Stimulated activated CD4-positive, alpha-beta T cell treated with anti-CD3 and anti-CD28 coated beads, Interleukin-12 subunit alpha, Interleukin-12 subunit beta, amount 100 ng/mL, for 24 hours (primary cell): ENCODE measurements at places on chromosomes 12 and 14.

DNA sequence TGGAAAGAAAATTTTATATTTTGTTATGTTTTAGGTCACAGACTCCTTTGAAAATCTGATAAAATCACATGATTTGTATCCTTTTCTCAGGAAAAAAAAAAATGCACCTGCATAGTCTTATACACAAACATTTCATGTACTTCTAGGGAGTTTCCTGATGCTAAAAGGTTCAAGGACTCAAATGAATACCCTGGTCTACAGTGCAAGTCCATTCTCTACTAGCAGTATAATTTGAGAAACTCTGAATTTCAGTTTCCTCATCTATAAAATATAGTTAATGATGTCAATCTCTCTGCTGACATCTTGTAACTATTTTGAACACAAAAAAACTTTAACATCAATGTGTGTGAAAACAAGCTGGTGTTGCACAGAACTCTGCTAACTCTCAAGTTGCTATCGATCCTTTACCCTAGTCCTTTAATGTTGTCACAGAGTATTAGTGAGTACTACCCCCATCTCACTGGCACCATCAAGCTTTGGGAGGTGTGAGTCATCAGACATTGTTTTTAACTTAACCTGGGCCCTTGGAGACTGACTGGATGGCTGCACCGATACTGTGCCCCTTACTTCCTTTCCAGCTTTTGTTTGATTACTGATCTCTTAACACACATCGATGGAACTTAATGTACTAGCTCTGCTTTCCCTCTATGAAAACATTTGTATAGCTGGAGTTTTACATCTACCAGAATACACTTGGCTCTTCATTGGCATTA, 251.9 kb upstream of the SOX5 start:
- no peak for DNase-seq

DNA sequence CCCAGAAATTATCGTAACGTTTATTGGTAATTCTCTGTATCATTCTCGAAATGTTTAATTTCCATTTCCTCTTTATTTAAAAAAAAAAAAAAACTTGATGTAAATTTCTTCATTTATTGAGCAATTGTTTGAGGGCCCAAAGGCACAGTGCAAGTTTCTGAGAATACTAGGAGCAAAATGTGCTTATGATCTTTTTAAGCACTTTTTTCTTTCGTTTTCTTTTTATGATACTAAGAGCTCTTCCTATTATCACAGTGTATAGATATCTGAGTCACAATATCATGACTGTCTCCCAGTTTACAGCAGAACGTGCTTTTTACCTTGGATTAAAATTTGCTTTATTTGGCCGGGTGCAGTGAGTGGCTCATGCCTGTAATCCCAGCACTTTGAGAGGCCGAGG, 5.6 kb downstream of the ATP2A2 start:
- DNase-seq, result no peak

- DNase-seq, result no peak
Observed at GRCh38 chr12:47862167-47862750, 42.5 kb downstream of the VDR start.

- DNase-seq, result no peak
Observed at GRCh38 chr12:62657363-62657632, 190.7 kb downstream of the MON2 start.

- DNase-seq, result peak; percentile 8
Observed at GRCh38 chr12:128783129-128783574, 40.6 kb downstream of the SLC15A4 start.

GRCh38 chr14:65976761-65977404, 509.3 kb upstream of the CCDC196 start:
- no peak for DNase-seq

GRCh38 chr12:66735275-66735674, 56.4 kb upstream of the GRIP1 start:
- no peak for DNase-seq

DNA sequence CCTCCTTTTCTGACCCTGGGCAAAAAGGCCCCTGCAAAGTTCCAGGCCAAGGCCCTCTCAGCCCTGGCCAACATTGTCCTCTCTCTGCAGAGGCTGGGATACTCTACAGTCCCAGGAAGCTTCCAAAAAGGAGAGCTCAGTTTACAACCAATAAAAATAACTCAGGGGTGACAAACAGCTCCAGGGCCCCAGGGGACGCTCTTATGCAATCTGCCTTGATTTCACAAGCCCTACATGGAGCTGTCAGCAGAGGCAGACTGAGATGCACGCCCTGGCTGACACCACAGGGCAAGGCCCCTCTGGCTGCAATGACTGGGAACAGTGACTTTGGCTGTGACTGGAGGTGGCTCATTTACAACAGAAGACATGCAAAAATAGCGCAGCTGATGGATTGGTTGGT, 129.0 kb upstream of the MED13L start:
- DNase-seq, result no peak

DNA sequence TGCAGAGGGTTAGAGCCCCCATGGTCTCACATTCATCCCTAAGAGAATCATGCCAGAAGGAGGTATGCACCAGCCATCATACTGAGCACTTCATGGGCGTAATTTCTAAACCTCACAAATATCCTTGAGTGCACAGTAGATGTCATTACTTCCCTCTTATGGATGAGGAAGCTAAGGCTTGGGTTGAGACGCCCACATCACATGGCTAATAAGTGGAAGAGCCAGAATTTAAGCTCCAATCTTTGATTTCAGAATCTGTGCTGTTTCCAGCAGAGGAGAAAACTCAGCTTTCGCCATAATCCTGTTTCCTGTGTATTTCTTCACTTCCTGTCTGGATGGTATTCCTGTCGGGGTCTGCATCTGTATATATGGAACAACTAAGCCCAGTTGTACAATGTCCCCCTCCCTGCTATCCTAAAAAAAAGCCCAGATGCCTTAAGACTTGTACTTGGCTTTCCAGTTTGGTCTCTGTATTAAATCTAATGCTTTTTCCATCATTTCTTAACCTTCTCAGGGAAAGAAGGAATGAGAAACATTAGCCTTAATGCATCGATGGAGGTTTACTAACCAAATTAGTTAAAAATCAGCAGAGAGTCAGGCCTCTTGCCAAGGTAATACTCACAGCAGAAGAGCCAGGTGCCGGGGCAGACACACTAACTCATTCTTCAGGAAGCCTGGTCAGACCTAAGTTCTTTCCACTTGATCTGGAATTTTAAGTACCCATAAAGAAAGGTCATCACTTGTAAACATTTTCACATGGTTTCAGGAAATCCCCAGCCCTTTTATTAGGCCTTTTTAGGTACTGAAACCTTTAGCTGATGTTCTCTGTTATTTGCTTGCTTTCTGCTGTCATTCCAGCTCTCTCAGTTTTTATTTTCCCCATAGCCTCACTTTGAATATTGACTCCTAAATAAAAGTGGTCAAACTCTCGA, 5.3 kb downstream of the ISCU start:
- no peak for DNase-seq

DNA sequence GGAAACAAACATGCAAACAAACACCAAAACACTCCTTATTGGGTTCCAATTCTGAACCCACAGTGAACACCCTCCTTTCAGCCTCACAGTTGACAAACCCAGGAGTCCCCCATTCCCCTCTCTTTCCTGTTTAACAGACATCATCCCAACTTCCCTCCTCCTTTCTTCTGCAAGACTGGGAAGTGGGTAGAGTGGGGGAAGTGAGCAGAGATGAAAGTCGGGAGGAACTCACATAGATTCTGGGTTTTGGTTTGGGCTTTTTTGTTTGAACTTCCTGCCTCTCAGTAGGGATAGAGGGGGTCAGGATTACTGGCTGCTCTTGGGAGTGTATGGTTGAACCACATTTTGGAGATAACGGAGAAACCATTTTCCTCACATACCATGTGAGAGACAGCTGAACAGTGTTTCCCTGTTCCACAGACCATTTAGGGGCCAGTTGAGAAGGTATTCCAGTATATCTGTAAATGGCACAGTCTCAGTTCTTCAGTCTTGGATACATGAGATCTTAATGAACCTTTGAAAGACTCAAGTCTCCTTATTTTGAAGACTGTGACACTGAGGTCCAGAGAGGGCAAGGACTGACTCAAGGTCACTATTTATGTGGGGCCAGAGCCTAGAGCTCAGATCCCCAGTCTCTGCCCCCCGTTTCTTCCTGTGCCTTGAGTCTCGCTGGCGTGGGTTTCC, 3.9 kb upstream of the GPR84 start:
- DNase-seq, result no peak

GRCh38 chr14:51069055-51069454, 25.9 kb downstream of the TRIM9 start:
- DNase-seq, result no peak

GRCh38 chr14:38065106-38065762, 142.5 kb upstream of the SSTR1 start:
- DNase-seq, result peak; percentile 22

GRCh38 chr12:24062642-24063245, 113.3 kb upstream of the SOX5 start:
- no peak for DNase-seq

DNA sequence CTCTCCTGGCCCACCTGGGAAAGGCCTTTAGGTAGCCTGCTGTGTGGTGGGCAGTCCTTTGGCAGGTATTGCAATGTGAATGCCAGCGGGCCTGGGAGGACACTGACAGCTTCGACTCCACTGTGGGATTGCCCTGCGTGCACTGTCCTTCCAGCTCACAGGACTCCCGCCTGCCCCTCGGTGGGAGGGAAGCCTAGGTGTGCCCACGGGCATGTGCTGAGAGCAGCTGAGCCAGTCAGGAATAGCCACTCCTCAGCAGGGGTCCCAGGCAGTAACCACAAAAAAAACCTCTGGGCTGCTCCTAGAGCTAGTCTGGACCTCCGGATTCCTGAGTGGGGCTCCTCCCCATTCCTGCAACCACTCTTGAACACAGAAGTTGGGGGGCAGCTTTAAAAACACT, 278.2 kb downstream of the FOXN3 start:
- DNase-seq, result no peak

DNA sequence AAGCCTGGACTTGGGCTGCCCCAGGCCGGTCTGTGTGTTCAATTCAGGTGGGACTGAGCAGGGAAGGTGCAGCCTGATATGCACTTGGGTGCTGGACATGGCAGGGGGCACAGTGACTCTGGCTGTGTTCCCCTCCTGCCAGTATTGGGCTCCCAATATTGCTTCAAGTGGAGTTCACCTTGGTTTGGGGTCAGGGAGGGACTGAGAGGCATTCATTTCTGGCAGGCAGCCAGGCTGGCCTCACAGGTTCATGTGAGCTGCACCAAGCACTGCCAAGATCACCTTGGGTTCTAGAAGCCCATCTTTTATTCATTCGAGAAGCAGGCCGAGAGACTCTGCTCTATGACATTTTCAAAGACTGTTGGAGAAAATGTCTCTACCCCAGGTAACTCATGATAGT, 245.0 kb downstream of the CHST11 start:
- no peak for DNase-seq

DNA sequence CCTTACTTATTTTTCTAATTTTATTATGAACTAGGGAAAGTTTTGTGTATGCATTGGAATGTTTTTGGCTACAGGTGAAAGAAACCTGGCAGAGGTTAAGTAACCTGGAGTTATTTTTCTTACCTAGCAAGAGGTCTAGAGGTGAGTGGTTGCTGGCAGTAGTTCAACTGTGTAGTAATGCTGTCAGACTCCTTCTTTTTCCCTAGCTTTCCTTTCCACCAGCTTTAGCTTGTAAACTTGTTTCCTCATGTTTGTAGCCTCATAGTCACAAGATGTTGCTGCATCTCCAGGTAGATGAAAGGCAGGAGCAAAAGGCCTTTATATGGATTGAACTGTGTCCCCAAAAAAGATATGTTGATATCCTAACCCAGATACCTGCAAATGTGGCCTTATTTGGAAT, 105.1 kb upstream of the AMIGO2 start:
- no peak for DNase-seq

GRCh38 chr12:122093098-122093883, 14.7 kb downstream of the MLXIP start:
- no peak for DNase-seq

- DNase-seq, result no peak
Observed at GRCh38 chr12:42143452-42144157, 1.1 kb downstream of the GXYLT1 start.

- no peak for DNase-seq
Observed at GRCh38 chr12:122834104-122834920, 945 bp upstream of the HIP1R start.

DNA sequence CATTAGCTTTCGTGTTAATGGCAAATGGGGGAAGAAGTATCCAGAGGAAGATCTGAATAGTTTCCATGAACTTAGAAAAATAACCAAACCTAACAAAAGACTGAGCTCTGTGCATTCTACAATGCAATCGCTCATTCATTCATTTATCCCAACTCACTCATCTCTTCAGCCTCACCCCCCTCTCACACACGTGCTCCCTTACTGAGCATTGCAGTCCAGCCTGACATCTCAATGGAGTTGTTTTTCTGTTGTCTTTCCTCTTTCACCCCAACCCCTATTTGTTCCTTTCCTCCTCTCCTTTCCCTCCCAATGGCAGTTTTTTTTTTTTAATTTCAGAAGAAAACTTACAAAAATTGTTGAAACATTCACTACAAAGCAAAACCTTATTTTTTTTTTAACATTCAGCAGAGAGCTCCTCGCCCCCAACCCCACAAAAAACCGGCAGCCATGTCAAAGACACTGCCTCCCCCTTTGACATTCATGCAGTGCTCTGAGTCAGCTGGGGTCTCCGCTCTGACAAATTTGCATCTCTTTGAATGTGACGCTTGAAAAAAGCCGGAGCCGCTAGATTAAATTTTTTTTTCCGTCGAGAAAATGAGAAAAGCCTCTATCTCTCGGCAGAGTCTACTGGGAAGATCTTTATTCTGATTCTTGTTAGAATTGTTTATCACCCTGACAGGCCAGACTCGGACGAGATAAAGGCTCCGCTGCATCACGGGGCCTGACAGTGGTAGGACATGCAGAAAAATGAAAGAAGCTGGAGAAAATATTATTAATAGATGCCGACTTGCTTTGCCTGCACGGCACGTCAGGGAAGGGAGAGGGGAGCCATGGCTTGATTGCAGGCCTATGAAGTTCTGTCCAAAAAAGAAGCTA, 775.6 kb downstream of the VRK1 start:
- DNase-seq, result no peak

DNA sequence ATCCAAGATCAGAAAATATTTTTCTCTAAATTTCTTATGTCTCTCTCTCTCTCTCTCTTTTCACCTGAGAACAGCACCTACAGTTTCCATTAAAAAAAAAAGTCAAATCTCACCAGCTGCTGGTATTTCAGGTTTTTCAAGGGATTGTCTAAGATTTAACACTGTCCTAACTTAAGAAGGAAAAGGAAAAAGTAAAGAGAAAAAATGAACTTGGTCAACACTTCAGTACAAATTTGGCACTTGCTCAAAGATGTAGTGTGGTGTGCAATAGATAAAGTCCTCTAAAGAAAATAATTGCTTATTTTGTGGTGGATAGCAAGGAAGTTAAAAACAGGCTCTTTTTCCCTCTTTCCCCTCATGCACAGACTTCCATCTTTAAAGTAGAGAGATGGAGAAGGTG, 416.2 kb downstream of the SOX5 start:
- DNase-seq, result no peak

GRCh38 chr12:95553197-95553943, 2.1 kb upstream of the USP44 start:
- no peak for DNase-seq

- DNase-seq, result no peak
Observed at GRCh38 chr14:24443053-24443665, 583 bp upstream of the SDR39U1 start.

DNA sequence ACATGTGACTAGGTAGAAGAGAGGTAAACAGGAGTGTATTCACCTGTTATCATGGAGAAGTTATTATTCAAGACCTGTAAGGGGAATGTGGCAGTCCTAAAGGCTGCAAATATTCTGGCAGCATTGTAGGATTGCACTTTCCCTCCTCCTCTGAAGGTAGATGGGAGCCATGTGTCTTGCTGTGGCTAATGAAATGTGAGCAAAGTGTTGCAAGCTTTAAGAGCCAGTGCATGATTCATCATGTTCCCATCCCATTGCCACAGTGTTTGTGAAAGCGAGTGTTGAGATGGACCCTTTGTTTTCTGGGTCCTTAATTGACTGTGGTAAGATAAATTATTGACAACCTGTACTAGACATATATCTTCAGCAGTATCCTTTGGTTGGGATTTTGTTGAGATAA, 128.7 kb downstream of the RGS6 start:
- DNase-seq, result no peak
